ENCODE measurements at places on chromosomes 5 and 9.

DNA sequence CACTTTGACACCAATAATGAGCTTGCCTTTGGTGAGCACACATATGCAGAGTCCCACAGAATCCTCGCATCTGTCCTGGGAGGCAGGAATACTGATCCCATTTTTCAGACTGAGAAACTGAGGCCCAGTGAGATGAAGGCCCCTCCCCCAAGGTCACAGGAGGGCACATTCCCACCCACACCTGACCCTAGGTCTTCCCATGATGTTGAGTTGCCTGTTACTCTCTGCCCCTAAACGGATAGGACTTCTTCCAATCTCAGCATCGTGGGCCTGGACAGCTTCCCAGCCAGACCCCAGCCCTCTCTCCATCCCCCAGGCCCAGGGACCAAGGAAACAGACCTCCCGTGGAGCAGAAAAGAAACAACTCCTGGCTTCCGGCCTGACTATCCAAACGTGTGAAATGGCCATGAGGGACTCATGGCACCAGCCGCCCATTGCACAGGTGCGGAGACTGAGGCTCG lies 877 bp downstream of the SH3GLB2 start:
- no peak for DNase-seq

GRCh38 chr9:128685636-128686489 lies 3.2 kb upstream of the SET start:
- DNase-seq: peak; percentile 34

DNA sequence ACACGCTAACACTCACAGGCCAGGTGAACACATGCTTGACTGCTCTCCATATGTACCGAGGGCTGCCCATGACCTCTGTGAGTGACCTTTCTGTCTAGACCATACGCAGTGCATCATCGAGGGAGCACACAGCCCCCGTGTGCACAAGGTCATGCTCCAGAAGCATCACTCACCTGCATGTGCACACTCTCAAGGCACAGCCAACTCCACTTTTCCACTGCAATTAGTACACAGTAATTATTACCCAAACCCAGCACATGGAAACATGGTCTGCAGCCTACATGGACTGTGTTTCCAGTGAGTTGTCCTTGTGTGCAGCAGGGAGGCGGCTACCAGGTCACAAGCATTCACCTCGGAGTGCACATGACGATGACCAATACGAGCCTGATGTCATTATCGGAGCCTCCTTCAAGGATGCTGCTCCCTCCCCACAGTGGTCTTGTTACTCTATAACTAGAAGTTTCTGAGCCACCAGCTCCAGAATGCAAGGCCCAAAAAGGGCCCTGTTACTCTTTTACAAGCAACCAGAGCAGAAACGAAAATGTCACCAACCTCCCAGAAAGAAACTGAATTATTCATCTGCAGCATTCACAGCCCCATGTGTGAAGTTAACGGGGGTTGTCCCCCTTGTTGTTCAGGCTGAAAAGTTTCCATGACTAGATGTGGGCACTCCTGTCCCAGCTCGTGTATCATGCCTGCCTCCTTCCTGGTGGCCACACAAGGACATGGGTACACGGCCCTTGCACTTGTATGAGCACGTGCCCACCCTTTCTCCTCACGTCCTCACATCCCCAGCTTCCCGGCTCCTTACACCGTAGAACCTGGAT lies 31.2 kb downstream of the SEMA4D start:
- DNase-seq: peak; percentile 71

DNA sequence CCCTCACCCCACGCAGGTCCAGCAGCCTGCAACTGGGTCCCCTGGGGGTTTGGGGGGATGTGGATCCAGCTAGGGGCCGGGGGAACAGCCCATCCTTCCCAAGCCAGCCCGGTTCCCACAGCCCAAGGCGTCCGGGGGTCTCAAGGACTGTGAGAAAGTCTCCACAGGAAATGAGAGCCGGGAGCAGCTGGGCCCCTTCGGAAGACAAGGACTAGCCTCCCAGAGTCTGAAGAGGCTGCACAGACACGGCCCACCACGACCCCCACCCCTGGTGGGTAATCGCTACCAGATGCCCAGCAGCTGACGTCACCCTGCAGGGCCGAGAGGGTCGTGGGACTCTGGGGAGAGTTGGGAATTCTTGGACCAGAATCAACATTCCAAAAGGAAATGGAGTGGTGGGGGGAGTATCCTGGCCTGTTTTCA lies 10.5 kb downstream of the SH2D3C start:
- no peak for DNase-seq

GRCh38 chr5:159877016-159877415 lies 39.3 kb upstream of the ADRA1B start:
- no peak for DNase-seq
